ENCODE measurements at places on chromosomes 11 and 22. TPM values are rescaled to one million over a fixed set of nuclear protein-coding genes. Genes with fewer than 3 reads are reported as not detected.

DNA sequence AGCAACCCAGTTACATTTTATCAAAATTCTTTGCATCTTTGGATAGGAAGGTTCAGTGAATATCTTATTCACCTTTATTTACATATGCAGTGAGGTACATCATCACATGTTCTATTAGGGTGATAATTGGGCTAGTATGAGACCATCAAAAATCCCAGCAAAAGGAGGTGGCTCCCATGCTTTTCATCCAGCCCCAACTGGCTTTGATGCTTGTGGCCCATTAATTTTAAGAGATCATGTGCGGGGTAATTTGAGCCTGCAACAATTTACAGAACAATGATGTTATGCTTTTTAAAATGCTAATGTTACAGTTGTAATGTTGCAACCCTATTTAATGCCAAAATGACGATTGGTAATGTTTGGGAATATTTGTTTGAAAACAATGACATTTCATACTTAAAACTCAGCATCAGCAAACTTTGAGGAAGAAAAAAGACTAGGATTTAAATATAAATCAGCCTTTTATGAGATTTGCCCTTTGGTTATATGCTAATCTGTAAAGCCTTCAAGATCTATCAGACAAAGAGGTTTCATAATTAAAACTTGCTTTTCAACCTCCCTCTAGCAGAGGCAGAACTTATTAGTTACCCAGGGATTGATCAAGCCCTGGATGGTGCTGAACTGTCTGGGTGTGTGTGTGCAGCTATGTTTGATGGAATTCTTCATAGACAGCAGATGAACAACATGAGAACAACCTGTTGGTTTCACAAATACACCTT, 183.5 kb upstream of the SORL1-AS1 start:
- DNase-seq, result no peak
- no peaks in the 10 kb centered on the region for H3K27me3 ChIP-seq
- no peak overlapping the region for H3K4me3 ChIP-seq

OR51V1 gene
- not detected for total RNA-seq

DNA sequence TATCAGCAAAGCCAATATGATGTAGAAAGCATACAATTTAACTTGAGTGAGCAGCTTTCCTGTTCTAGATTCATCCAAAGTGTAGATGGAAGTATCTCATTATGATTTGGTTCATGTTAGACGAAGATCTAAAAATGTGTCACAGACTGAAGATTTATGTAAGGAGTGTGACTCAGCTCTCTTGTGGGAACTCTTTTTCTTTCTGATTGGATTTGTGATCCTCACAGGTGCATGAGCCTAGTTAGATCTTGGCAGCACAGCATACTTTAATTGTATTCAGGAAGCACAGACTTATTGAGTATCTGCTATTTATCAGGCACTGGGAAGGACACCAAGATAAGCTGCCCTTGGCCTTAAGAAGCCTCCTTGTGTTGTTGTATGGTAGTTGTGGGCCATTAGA, 147.1 kb downstream of the C11orf91 start:
- H3K27me3 ChIP-seq, result peaks cover 6% of the 10 kb centered on the region
- H3K27ac ChIP-seq, result no peak overlapping the region
- no peak overlapping the region for H3K4me3 ChIP-seq
- DNase-seq, result no peak

- H3K36me3 ChIP-seq, result no peaks in the 10 kb centered on the region
- H3K27ac ChIP-seq, result no peak overlapping the region
- no peak overlapping the region for H3K4me3 ChIP-seq
- H3K4me1 ChIP-seq, result peaks cover 11% of the 10 kb centered on the region
- peaks cover 17% of the 10 kb centered on the region for H3K27me3 ChIP-seq
Observed at GRCh38 chr11:73221996-73222395, 3.9 kb downstream of the P2RY2 start.

PDGFB gene
- 0.45 TPM for total RNA-seq

GRCh38 chr22:23403152-23403719, 176.9 kb downstream of the IGLL1 start:
- H3K4me1 ChIP-seq, result peaks cover 5% of the 10 kb centered on the region
- H3K36me3 ChIP-seq, result no peaks in the 10 kb centered on the region
- no peak overlapping the region for H3K4me3 ChIP-seq
- H3K27me3 ChIP-seq, result no peaks in the 10 kb centered on the region

OR5A2 gene
- total RNA-seq, result not detected

DNA sequence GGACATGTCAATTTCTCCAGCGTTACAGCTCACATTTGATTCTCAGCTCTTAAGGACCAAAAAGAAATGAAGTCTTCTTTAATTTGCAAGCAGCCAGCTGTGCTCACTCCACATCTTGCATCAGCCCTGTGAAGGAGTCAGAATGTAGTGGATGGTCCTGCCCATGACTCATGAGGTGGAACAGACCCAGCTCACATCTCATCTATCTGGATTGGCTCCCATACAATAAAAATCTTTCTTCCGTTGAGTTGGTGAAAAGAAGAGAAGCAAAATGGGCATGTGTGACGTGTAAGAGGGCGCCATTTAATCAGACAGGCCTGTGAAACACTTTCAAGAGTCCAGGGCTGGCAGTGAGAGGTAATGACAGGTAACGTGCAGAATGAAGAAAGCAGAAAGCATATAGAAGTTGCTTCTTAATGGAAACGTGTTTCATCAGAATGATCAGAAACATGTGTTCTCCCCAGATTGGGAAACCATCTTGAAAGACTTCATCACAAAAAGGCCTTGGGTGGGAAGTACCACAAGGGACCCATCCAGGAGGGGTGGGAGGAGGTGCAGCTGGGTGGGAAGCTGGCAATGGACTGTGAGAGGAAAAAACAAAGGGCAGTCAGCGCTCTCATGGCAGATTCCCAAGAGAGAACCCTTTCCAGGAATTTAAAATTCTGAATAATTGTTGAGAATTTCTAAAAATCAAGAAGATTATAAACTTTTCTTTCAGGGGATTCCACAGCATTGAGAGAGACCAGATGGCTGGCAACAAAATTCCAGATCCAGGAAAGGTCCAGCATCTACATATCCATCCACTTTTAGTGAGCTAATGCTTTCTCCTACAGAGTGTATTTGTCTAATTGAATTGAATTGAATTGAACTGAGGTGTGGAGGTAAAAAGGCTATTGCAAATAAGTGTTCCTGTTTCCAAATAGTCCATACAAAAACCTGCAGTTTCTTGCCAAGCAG, 57.0 kb downstream of the ETS1 start:
- H3K27me3 ChIP-seq, result no peaks in the 10 kb centered on the region
- H3K36me3 ChIP-seq, result no peaks in the 10 kb centered on the region
- no peak overlapping the region for H3K27ac ChIP-seq
- no peak overlapping the region for H3K4me3 ChIP-seq
- peaks cover 32% of the 10 kb centered on the region for H3K4me1 ChIP-seq

KRTAP5-10 gene
- not detected for total RNA-seq

DNA sequence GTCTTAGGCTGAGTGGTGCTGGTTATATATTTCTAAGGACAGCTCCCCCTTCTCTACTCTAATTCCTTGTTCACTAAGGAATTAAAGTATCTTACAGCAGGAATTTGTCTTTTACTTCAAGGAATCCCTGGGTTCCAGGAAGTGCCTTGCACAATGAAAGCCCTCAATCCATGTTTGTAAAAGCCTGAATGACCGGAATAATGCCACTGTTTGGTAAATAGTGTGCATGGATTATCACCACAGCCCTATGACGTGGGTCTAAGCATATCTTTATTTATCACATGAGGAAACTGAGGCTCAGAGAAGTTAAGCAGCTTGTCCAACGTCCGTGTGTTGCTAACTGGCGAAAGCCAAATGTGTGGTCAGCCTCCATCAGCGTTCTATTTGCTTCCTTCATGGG, 135.7 kb upstream of the NAV2 start:
- H3K4me1 ChIP-seq, result no peaks in the 10 kb centered on the region
- no peak for DNase-seq
- no peaks in the 10 kb centered on the region for H3K27me3 ChIP-seq
- H3K36me3 ChIP-seq, result no peaks in the 10 kb centered on the region
- no peak overlapping the region for H3K4me3 ChIP-seq
- H3K27ac ChIP-seq, result no peak overlapping the region

C1QTNF4 gene
- total RNA-seq, result 0.41 TPM

Measured in CD4-positive, alpha-beta T cell (primary cell).